ENCODE measurements at places on chromosomes 4 and X.

DNA sequence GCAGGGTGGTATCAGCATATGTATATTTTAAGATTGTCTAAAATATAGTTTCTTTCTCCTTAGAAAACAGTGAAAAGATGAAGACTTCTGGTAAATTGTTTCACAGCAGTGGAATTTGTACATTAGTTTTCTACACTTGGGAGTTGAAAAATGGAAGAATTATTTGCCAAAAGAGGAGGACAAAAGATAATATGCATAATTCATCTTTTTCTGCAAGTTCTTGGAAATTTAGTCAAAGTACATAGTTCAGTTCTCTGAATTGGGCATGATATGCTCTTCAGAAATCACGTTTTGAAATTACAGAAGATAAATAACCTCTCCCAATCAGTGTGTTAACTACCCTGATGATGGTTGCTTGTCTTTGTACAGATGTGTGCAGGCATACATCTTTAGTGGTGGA, 47.0 kb downstream of the RBPJ start:
- no peak for DNase-seq

DNA sequence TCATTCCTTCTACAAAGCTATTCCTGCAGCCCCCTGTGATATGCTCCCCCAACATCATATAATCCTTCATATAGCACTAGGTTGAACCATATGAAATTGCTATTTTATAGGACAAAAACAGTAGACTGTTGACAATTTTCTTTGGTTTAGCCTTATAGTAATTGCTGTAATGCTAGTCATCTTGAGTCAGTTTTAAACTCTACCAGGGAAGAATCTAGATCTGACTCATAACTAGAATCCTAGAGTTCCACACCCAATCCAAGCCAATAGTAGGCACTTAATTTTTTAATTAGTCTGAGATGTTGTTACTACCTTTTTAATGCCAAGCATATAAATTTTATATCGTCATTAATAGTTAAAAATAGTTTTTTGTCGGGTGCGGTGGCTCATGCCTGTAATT, 136.8 kb downstream of the CHRNA9 start:
- DNase-seq, result no peak

- DNase-seq, result no peak
These were observed 11.2 kb downstream of the LGI2 start for GRCh38 chr4:25019501-25019900.

DNA sequence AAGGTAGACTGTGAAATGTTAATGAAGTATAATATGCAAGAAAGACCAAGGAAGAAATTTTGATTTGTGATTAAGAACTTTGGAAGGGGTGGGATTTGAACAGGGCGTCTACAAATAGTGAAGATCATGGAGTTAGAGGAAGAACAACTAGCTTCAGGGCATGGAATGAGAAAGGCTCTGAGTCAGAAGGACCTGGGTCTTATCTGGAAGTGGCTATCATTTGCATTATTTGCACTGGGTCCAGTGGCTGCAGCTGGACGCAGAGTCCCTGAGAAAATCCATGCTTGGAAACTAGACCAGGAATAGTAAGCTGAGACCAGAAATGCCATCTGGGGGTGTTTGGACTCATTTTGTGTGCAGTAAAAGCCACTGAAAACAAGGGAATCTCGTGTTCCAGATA, 4.3 kb upstream of the LIMCH1 start:
- DNase-seq, result no peak

GRCh38 chrX:74531081-74531480, 83.3 kb downstream of the RLIM start:
- no peak for DNase-seq

- no peak for DNase-seq
These were observed 99.4 kb upstream of the PUDP start for GRCh38 chrX:7247346-7247745.

DNA sequence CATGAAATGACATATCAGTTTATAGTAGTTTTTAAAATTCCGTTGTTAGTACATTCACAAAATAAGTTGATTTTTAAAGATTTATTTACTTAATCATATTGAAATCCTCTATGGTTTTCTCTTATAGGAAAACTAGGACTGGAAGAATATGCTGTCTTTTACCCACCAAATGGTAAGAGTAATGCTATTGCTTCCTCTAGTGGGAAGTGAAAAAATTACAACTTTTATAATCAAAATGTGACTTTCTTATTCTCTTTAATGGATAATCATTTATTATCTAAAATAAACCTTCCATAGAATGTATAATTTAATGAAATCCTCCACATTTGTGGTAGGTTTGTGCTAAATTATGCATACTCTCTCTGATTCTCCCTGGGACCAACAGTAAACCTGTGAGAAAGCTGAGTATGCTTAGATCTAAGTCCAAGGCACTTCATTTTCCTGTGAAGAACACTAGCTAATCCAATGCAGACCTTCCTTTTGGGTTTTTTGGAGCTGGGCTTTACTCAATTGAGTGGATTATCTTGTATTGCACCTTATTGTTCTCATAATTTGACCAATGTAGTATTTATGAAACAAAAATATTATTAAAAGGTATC, 136.2 kb downstream of the TBC1D19 start:
- no peak for DNase-seq
